ENCODE measurements at places on chromosomes 2 and 18. TPM values are rescaled to one million over a fixed set of nuclear protein-coding genes. Genes with fewer than 3 reads are reported as not detected.

DUSP2 gene
- total RNA-seq, result 0.98 TPM

HRH4 gene
- 0.15 TPM for total RNA-seq

FNDC4 gene
- 61.2 TPM for total RNA-seq

ABCG5 gene
- total RNA-seq, result 57.0 TPM

CSRNP3 gene
- 2.6 TPM for total RNA-seq

LCT gene
- total RNA-seq, result not detected

NT5DC4 gene
- not detected for total RNA-seq

ACP1 gene
- 58.7 TPM for total RNA-seq

PDE1A gene
- total RNA-seq, result 1.1 TPM

GPR39 gene
- total RNA-seq, result 7.4 TPM

EFEMP1 gene
- 3.1 TPM for total RNA-seq

ALLC gene
- total RNA-seq, result 0.20 TPM

TEX261 gene
- 36.4 TPM for total RNA-seq

RABL2A gene
- total RNA-seq, result 7.8 TPM

ASPRV1 gene
- 0.78 TPM for total RNA-seq

CACNB4 gene
- 0.20 TPM for total RNA-seq

TLX2 gene
- total RNA-seq, result 0.08 TPM

BMP10 gene
- total RNA-seq, result 6.1 TPM

MBD1 gene
- 33.6 TPM for total RNA-seq

SIX2 gene
- not detected for total RNA-seq

KCNG2 gene
- not detected for total RNA-seq

CCDC74B gene
- total RNA-seq, result not detected

TRIM54 gene
- total RNA-seq, result not detected

RAMP1 gene
- total RNA-seq, result 10.0 TPM

DOK6 gene
- total RNA-seq, result 2.4 TPM

PFN4 gene
- total RNA-seq, result 0.45 TPM

GMCL1 gene
- 5.4 TPM for total RNA-seq

IHH gene
- 4.9 TPM for total RNA-seq

POTEJ gene
- total RNA-seq, result not detected

TMEM198 gene
- 2.1 TPM for total RNA-seq

TMEM163 gene
- 0.10 TPM for total RNA-seq

TP53I3 gene
- total RNA-seq, result 8.0 TPM

AQP4 gene
- total RNA-seq, result 0.45 TPM

GALNT5 gene
- total RNA-seq, result 0.15 TPM

AQP12B gene
- total RNA-seq, result not detected

DNAJC10 gene
- 32.9 TPM for total RNA-seq

SLC8A1 gene
- 6.0 TPM for total RNA-seq

CASP10 gene
- total RNA-seq, result 5.4 TPM

FSHR gene
- not detected for total RNA-seq

INHBB gene
- total RNA-seq, result 6.3 TPM

ZNF516 gene
- 16.2 TPM for total RNA-seq

PCARE gene
- total RNA-seq, result not detected

CRYBA2 gene
- total RNA-seq, result not detected

ARMC9 gene
- total RNA-seq, result 1.9 TPM
